Keratinocyte (primary cell): ENCODE measurements at places on chromosomes 2 and 18.

DNA sequence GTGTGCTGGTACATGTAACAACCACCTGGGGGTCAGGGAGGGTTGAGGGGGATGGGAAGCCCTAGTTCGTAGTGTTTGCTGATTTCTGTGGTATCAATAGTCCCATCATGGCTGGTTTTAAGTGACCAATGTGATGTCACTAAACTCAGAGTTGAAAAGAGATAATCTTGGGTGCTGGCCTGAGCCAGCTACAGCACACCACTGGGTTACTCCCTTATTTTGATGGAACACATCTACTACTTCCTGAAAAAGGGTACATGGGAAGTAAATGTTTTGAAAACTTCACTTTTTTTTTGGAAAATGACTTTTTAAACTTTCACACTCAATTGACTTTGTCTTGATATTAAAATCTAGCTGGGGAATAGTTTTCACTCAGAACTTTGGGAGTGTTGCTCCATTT, 87.0 kb upstream of the CXCR4 start:
- DNase-seq: no peak

GRCh38 chr18:55525845-55526244, 62.1 kb downstream of the TCF4 start:
- DNase-seq: no peak

DNA sequence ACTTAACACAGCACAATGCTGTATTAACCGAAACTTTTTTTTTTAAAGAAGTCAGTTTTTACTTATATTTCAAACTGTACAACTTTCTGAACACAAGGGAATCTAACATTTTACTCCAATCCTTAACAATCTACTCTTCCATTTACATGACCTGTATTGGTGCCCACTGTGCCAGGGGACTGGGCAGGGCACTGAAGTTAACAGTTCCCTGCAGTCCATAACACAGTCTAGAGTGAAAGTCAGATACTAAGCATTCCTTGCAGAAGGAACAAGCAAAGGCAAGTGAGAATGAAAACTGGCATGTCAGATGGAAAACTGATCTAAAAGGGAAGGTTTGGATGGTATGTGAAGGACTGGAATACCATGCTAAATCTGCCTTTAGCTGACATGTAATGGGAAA, 29.8 kb downstream of the SUCLG1 start:
- no peak for DNase-seq

DNA sequence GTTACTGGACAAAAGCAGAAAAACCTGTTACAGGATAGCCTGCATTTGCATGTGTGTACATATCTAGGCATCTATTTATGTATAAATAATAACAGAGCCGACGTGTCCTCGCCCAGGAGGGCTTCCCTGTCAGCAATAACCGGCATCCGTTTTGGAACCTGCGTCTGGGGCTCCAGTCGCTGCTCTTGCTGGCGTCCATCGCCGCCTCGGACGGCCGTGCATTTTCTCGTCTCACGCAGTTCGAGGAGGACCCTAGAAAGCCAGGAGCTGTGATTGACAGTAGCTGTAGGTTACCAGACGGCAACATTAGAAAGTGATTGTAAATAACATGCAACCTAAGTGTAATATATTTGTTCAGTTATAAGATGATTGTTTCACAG, 132.6 kb downstream of the NFATC1 start:
- DNase-seq: no peak

- no peak for DNase-seq
Observed at GRCh38 chr2:4762951-4763376, 929.2 kb upstream of the SOX11 start.

GRCh38 chr2:231780123-231780908, 766 bp downstream of the PDE6D start:
- no peak for DNase-seq

GRCh38 chr2:128291161-128291843, 27.4 kb downstream of the HS6ST1 start:
- DNase-seq: no peak

DNA sequence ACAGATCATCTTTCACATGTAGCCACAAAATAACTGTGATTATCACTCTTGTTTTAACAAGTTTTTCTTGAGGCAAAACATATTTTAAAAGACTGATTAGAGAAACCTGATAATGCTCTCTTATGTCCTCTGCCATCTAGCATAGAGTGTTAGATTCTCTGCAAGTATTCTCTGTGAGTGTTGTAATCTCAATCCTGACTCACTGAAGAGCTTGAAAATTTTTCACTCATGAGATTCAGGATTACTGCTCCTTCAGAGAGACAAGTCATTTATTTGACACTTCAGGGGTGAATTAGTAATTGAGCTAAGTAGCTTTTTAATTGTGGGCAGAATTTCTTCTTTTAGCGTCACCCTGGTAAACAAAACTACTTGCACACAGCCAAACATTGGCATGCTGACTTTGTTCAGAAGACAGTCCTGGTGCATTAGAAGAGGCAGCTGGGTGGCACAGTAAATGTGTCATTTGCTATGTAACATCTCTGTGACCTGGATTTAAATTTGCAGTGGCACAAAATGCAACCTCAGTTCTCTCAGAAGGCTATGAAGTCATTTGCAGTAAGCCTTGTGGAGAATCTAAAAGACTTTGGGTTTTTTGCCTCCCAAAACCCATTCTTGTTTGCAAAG, 172.9 kb downstream of the LRP1B start:
- no peak for DNase-seq

DNA sequence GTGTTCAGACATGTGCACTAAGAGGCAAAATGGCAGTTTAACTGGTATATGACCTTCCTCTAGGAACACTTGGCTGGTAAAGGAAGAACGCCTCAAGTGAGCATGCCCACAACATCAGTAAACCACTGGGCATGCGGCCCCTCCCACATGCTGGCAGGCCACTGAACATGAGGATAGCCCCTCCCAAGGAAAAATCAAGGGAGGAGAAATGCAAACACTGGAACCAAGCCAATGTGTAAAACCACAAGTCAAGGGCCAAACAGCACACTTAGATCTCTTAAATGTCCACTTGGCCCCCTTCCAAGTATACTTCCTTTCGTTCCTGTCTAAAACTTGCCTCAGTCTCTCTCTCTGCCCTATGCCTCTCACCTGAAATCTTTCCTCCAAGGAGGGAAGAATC, 980.8 kb downstream of the TSN start:
- DNase-seq: no peak

DNA sequence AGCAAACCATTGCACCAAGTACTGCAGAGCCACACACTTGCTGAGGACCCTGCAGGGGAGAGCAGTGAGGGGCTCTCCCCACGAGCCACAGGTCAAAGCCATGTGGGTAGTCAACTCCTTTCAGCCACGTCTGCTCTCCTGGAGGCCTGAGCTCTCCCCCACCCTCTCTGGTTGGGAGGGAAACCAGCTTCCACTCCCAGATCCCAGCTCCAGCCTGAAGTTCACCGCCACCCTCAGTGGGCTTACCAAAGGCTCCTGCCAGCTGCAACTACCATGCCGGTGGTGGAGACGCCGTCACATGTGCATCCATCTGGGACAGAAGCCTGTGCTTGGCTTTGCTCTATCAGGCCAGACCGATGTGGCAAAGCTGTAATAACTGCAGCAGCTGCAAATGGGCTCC, 521.5 kb upstream of the RAB6C start:
- no peak for DNase-seq

DNA sequence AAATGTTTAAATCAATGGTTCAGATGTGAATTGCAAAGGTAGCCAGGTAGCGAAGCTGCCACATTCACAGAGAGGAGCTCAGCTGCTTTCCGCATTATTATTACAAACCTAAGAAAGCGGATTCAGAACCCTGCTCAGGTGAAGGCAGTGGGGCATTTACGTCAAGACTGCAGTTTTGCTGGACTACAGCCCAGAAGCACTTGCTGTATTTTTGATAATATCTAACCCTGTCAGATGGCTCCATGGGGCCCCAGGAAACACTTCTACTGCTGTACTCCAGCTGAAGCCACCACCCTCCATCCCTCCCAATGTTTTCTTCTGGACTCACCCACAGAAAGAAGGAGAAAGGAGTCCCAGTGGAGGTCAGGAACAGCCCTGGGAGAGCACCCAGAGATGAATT, 96.9 kb downstream of the TPO start:
- DNase-seq: no peak

- DNase-seq: no peak
Observed at GRCh38 chr2:85560812-85561279, 447 bp downstream of the GGCX start.

DNA sequence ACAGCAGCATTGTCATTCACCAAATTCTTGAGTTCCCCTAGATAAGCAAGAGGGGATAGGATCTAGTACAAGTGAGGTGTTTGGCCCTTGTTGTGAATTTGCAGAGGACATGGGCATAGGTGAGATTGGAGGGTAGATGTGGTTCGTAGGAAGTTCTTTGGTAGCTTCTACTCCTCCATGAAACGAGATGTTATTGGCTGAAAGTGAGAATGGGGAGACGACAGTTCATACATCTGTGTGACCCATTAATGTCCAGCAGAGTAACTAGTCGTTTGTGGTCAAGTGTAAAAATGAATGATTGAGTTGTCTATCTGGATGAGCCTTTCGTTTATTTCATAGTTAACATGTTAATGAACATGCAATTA, 90.4 kb downstream of the UBE2E3 start:
- DNase-seq: no peak

DNA sequence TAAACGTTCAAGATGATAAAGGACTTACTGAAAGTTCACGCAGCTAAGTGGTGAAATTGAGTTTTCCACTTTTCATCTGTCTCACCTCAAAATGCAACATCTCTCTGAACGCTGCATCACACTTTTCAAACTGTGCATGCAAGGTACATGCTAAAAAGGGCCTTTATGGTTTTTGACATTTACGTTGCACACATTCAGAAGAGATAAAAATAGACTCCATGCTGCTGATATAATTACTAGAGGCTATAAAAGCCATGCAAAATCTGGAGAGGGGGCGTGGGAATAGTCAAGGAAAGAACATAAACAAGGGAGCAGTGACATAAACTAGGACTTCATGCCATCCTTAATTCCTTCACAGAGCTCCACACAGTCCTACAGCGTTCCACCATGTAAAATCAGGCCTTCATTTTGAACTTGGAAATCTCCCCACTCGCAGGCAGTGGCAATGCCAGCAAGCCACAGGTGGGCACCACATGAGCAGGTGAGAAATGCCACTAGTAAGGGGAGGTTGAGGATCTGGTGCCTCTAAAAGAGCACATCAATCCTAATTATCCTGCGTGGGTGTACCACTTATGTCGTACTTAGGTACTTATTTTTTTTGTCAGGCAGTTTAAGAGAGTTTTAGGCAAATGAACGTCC, 71.4 kb downstream of the ZEB2 start:
- no peak for DNase-seq

DNA sequence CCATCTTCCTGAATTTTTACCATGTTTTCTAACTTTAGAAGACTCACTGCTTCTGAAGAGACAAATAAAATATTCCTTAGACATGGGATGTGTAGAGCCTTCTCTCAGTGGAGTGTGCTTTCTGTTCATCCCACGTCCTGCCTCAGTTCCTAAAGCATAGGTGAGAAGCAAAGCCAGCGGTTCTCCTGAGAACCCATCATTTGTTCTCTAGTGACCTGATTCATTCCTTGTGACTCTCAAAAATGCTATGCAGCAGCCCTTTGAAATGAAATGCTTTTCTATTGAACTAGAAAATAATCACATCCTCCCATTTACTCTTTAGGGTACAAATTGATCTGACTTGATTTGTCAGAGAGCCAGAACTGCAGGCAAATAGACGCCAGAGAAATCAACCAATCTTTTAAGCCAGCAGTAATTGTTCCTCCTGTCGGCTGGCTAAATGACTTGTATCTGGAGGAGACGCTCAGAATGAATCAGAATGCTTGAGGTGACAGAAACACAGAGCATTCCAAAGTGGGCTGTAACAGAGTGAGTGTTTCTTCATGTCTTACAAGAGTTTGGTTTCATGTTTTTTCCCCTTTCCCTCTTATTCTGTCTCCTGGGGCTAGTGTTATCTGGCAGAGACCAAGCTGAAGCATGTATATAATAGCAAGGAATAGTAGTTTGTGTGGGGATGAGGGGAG, 81.3 kb upstream of the TMEM178A start:
- DNase-seq: no peak

DNA sequence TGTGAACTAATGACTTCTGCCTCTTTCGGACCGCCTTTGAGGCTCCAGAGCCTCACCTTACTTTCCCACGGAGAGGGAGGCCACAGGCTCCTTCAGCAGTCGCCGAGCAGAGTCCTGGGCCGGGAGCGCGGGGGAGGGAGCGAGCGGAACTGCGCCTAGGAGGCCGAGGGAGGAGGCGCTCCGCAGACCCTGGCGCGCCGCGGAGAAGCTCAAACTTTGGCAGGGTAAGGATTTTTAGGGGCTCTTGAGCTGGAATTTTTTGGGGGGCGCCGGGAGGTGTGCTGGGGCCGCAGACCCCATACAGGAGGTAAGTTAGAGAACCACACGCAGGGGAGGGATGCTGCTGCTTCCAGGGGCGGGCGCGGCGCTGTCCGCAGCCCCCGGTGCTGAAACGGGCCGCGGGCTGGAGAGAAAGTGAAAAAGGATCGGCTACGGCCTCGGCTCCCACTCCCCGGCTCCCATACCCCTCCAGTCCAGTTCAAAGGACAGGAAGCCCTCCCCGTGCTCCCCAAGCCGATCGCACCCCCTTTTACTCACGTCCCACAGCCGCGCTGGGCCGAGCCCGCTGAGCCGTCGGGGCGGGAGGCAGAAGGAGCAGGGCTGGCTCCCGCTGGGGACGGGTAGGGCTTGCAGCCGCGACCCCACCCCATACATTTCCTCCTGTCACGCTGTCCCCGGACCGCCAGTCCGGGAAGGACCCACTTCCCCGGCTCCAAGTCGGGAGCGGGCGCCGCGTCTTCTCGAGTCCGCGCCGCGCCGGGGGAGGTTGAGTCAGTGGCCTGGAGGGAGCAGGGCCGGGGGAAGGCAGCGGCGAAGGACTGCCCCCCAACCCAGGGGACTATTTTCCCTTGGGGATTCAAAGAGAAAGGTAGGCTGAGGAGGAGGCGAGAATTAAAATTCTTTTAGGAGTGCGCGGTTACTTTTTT, at the start of gene CNGA3:
CNGA3 (plus strand) TSS at position 146 of the 926 bp plus-strand sequence. CDS start 23,520 bp downstream, outside the sequence.
- DNase-seq: no peak

DNA sequence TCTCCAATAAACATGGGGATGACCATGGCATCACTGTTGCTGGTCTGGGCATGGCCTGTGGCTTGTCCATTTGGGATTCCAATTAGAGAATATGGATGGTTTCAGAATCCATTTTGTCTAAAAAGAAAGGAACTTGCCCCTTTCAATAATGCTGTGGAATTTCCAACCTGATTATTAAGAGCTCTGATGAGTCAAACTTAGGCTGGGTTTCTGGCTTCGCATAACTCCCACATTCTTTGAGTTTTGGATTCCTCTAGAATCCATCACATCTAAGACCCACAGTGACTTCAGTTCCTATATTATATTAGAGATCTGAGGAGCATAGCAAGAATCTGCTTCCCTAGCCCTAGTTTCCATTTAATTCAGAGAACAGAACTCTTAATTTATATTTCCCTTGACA, 531.5 kb downstream of the TNS1 start:
- DNase-seq: no peak
